Hematopoietic multipotent progenitor cell treated with erythropoietin and hydrocortisone succinate and interleukin-3 and kit ligand, for 15 days (in vitro differentiated cells): ENCODE measurements at places on chromosomes 3 and 15.

GRCh38 chr3:26505399-26505798 lies 117.2 kb upstream of the LRRC3B start:
- no peak for DNase-seq

- no peak for DNase-seq
These were observed 23.8 kb downstream of the DAG1 start for GRCh38 chr3:49493901-49494300.

DNA sequence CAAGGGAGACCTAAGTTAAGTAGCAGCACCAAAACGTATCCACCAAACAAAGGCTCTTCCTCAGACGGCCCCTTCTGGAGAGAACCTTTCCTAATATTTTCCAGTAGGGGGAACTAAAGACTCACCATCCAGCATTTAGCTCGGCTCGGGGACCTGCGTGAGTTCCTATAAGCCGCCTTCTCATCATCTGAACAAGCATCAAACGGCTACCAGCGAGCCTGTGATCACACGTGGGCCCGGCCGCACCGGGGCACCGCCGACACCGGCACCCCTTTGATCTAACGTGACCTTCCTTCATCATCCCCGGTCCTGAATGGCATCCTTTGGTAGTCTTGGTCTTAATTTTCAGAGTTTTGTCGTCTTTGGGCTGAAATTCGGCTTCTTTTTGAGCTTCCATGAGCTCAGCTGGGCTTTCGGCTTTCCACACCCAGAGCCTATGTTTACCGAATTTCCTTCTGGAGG lies 1.4 kb upstream of the ROBO2 start:
- no peak for DNase-seq

- DNase-seq: no peak
These were observed 57.3 kb upstream of the OSTN start for GRCh38 chr3:191141728-191142127.

- no peak for DNase-seq
These were observed 109.7 kb upstream of the GOLIM4 start for GRCh38 chr3:168205451-168205850.

GRCh38 chr15:78073046-78073787 lies 4.3 kb downstream of the TBC1D2B start:
- DNase-seq: no peak

DNA sequence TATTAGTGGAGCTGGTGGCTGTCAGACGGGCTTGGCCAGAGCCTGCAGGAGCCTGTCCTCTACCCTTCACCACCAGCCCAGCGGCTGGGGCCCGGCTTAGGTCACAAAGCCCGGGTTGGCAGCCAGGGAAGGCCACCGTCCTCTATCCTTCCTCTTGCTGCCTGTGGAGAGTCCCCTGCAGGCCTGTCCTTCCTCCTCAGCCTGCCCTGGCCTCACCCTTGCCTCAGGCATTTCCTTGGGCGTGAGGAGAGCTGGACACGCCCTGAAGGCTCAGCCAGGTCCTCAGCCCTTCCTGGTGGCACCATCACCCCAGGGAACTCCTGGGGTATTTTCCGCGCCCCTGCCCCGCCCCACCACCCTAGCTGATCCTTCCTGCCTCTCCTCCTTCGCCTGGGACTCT lies 7.7 kb downstream of the CHAC1 start:
- no peak for DNase-seq

GRCh38 chr3:94716326-94717018 lies 653.6 kb downstream of the NSUN3 start:
- DNase-seq: no peak

GRCh38 chr15:59812889-59813288 lies 123.8 kb upstream of the BNIP2 start:
- no peak for DNase-seq

DNA sequence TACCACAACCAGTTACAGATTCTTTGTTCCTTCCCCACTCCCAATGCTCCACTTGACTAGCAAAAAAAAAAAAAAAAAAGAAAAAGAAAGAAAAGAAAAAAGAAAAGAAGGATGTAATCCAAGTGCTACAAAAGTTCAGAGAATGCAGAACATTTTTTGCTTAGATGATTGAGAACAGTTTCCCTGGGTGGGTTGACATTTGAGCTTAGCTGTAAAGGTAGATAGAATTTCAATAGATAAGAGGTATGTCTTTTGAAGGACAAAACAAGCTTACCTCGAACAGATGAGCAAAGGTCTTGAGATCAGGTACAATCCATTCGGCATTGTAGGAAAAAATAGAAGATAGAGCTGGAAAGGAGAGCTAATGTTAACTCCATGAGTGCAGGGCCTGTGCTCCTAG lies 344.6 kb upstream of the NECTIN3 start:
- no peak for DNase-seq

- peak; percentile 23 for DNase-seq
These were observed 940 bp upstream of the ACY1 start for GRCh38 chr3:51982352-51982837.

DNA sequence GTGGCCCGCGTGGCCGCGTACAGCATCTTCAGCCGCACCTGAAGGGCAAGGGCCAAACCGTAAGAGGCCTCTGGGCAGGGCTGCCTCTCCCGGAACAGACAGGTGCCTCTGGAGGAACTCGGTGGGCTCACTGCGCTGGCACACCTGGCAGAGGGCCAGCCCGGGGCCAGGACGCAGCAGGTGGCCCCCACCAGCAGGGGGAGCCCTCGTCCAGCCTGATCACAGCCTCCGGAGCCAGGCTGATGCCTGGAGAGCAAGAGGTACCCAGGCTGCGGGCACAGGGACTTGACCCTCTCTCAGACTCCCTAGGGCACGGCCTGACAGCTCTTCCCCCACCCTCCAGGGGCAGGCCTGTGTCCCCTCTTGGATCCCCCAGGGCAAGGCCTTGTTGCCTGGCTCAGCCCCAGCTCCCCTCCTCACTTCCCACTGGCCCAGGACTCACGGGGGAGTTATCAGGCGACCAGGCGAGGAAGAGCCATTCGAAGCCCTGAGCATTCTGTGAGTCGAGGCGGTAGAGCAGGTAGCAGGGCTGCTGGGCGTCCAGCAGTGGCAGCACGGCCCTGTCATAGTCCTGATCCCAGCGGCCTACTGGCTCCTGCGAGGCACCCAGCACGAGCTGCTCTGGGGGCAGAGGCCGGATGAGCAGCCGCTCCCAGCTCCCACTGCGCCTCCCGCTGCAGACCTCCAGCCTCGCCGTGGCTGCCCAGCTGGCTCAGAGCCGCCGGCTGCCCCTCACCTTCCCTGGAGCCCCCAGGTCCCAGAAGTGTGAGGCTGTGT lies 6.2 kb upstream of the TLR9 start:
- peak; percentile 88 for DNase-seq

DNA sequence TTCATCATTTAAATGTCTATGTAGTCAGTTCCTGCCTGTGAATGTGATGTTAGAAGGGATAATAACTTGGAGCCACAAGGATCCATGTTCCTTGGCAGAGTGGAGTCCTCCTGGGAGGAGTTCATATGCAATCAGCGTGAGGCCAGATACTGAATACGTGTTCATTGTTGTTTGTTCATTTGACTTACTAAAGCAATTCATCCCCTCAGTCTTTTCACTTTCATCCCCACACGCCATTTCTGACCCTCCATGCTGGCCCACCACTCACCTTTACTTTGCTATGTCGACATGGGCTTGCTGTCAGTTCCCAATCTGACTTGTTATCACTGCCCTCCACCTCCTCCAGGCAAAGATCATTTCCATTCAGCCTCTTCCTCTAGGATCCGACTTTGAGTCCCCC lies 91.8 kb downstream of the SSR3 start:
- no peak for DNase-seq

- no peak for DNase-seq
These were observed 218.7 kb downstream of the FEZF2 start for GRCh38 chr3:62154457-62155148.

DNA sequence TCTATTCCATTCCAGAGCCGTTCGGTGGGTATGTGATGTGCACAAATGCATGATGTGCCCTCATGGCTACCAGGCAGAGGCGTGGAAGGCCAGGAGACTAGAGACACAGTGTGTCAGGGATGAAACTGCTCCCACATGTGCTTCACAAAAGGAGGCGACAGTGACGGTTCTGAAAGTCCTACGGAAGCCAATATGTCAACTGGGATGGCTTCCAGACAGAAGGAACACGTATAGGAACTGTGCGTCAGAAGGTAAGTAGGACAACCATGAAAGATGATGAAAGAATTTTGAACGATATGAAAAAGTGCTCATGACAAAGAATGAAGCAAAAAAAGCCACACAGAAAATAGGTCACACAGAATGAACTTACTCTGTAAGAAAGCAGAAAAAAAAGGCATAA lies 34.1 kb downstream of the GLB1 start:
- DNase-seq: no peak

GRCh38 chr15:30940359-30940758 lies 36.6 kb downstream of the FAN1 start:
- no peak for DNase-seq

DNA sequence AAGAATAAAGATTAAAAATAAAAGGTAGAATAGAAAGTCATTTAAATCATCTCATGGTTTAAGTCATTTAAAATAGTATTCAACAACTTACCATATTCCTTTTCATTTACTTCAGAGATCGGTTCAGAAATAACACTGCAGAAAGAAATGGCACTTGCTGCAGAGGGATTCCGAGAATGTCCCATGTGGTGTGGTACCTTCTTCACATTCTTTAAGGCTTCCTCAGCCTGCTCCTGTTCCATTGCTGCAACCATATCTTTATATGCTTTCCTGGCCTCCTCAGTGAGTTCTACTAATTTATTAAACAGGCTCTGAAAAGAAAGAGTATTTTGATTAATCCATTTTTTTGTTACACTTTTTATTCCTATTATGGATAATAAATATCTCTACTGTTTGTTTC lies 32.6 kb upstream of the SHC4 start:
- DNase-seq: no peak

DNA sequence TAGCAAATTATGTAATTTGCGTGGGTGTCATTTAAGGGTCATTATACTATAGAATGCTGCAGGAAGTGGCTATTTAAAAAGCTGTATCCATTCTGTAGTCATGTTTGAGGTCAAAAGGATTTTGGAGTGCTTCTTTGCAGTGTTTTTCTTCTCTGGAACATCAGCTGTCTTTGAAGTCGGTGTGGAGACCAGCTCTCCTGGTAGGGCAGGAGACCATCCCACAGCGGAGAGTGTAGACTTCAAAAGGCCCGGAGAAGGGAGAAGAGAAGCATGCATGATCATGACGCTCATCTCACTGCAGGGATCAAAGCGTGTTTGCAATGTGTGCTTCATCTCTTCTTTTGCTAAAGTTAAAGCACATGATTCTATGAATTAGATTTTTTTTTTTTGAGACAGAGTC lies 19.9 kb downstream of the PXK start:
- DNase-seq: no peak

GRCh38 chr3:161409069-161409468 lies 37.8 kb upstream of the SPTSSB start:
- no peak for DNase-seq

- no peak for DNase-seq
These were observed 132.4 kb upstream of the PLXNA1 start for GRCh38 chr3:126850370-126851085.

DNA sequence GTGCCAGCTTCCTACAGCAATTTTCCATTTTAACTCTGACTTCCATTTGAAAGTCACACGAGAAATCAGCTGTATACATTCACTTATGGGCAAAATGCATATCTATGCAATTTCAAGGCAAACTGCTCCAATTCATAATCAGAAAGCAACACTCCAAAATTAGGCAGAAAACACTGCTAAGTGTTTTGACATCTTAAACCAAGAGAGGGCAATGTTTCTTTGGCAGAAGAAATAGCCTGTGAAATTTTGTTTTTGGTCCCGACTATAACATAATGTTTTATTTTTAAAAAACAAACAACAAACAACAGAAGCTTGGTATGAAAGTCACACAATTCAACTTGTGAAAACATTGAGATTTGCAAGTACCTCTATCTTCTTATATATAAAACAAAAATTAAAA lies 42.6 kb downstream of the GOLIM4 start:
- DNase-seq: no peak

DNA sequence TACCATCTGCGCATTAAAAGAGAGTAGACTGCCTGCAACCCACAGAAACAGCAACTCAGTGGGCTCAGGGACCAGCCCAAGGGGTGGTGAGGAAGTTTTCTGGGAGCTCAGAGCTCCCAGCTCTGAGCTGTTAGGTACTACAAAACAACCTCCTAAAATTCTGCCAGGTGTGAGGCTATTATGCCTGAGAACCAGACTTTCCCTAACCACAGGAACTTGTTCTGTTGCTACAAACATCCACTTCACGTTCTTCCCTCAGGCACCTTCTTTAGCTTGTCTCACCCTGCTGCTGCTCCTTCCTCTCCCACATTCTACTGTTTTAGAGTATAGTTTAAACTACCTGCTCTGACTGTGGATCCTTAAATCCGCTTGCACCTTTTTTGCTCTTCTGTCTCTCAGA lies 399.4 kb downstream of the ROBO1 start:
- no peak for DNase-seq

GRCh38 chr3:173913397-173913796 lies 515.9 kb downstream of the NLGN1 start:
- DNase-seq: peak; percentile 59

GRCh38 chr3:173938159-173938558 lies 540.6 kb downstream of the NLGN1 start:
- DNase-seq: no peak

- no peak for DNase-seq
These were observed 646 bp upstream of the SLC35G2 start for GRCh38 chr3:136818191-136818768.

DNA sequence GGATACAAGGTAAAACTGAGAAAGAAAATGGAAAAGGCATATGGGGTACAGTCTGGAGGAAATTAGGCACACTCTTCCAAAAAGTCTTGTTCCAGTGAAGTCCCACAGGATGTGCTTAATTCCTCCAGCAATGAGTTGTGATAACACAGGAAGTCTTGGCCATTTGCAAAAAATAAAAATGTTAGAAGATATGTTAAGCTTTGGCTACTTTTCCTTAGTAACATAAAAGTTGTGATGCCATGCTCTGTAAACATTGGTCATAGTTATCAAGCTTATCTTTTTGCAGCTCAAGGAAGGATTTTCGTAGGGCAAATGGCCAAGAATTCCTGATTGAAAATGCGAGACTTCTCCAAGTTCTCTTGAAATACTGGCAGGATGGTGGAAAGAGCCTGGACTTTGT lies 26.4 kb downstream of the LNP1 start:
- no peak for DNase-seq

- DNase-seq: no peak
These were observed 32.6 kb upstream of the IREB2 start for GRCh38 chr15:78405336-78405924.

DNA sequence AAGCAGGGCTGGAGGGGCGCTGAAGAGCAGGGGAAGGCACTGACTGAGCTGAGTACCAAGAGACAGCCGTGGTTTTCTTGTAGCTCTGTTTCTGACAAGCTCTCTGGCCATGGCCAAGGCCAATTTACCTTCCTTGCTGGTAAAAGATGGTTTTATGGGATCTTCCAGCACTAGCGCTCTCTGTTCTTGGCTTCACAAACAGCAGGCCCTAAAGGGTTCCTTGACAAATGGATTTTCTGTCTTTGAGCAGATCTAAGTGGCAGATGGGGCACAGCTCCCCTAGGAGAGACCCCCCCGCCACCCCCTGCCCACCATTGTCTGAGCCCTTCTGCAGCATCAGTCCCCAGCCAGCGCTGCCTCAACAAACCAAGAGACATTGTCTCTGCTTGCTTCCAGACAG lies 66.6 kb downstream of the GAP43 start:
- no peak for DNase-seq
